Memory B cell (primary cell): ENCODE measurements at places on chromosomes 2 and 18.

DNA sequence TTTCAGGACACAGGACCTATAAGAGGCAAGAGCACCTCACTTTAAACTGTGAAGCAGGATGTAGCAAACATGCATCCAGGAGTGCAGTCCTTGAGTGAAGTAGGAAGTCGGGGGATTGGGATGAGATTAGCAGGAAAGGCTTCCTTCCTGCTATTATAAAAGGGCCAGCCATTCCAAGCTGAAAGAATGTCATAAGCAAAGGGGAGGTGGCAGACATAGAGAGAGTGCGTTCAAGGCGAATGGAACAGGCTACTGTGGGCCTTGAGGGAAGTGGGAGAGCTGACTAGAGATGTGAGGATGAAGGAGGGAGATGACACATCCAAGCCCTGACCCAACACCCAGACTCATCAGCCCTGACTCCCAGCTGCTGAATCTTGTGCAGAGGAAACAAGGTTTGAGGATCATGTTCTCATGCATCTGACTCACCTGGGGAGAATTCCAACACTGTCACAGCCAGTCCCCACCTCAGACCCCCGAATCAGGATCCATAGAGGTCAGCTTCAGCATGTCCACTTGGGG is 63.9 kb downstream of the GYPC start:
- no peak for DNase-seq

GRCh38 chr18:76466410-76466991 is 28.5 kb downstream of the ZNF516 start:
- DNase-seq: no peak

GRCh38 chr2:45707661-45708060 is 56.2 kb downstream of the PRKCE start:
- no peak for DNase-seq

DNA sequence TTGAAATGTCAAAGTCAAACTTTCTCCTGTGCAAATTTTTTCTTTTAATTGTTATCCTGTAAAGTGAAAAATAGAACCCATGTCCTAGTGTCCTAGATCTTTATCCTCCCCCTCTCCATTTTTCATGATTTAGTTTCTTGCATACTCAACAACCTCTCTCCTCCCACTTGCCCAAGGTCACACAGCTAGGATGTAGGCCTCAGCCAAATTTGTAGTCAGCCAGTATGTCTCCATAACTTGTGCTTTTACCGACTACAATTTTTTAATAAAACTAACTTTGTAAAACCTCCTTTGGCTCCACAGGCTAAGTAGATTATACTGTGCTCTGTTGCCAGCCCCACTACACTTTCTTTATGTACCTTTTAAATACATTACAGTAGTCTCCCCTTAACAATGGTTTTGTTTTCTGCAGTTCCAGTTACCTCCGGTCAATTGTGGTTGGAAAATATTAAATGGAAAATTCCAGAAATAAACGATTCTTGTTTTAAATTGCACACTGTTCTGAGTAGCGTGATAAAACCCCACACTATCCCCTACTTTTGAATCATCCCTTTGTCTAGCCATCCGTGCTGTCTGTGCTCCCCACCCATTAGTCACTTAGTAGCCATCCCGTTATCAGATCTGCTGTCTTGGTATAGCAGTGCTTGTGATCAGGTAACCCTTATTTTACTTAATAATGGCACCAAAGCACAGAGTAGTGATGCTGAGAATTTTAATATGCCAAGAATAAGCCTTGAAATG is 22.8 kb downstream of the GULP1 start:
- no peak for DNase-seq

- no peak for DNase-seq
Observed at GRCh38 chr2:32212295-32212694, 46.6 kb downstream of the SLC30A6 start.

GRCh38 chr18:42018831-42019230 is 63.8 kb downstream of the PIK3C3 start:
- no peak for DNase-seq

DNA sequence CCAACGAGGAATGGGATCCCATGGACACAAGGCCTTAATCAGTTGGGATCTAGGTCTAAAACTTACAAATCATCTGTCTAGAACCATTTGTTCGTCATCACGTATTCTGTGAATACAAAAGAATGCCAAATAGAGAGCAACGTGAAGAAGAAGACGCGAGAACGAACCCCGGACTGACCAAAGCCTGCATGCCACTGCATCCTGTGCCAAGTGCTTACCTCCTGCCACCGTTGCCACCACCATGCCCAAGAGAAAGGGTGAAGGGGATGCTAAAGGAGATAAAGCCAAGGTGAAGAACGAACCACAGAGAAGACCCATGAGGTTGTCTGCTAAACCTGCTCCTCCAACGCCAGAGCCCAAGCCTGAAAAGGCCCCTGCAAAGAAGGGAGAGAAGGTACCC is 30.2 kb downstream of the ITSN2 start:
- no peak for DNase-seq

GRCh38 chr2:190137561-190137960 is 75.0 kb upstream of the MSTN start:
- DNase-seq: no peak

GRCh38 chr18:25144820-25145219 is 207.1 kb downstream of the ZNF521 start:
- no peak for DNase-seq

- DNase-seq: no peak
Observed at GRCh38 chr18:73007195-73007914, 139.6 kb upstream of the NETO1 start.

GRCh38 chr2:185202945-185203528 is 535.6 kb upstream of the FSIP2 start:
- no peak for DNase-seq

- no peak for DNase-seq
Observed at GRCh38 chr2:86107031-86107430, 996 bp downstream of the PTCD3 start.

DNA sequence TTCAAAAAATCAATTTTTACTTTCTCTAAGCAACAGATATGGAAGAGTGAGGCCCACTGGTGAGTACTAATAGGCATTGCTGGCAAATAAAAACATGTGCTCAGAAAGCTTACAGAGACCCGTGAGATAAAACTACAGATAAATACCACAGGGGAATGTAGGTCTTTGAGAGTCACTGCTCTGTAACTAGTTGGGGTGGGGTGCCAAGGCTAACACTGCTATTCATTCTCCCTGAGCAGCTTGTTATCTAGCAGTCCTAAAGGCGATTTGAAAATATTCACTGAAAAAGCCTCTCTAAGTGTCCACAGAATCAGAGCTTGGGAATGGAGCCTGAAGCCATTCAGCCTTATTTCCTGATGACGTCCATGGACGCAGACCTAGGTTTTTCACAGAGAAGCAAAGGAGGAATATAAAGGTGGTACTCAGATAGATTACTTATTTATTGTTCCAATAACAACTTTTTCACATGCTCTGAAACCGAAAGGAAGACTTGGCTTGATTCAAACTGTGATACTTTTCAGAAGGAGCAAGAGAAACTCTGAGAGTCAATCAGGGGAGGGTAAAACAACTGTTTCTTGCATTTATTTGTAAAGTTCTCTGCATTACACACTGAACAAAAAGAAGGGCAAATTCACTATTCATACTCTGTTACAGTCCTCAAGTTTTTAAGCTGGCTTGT is 188.4 kb downstream of the PPP1R1C start:
- no peak for DNase-seq

DNA sequence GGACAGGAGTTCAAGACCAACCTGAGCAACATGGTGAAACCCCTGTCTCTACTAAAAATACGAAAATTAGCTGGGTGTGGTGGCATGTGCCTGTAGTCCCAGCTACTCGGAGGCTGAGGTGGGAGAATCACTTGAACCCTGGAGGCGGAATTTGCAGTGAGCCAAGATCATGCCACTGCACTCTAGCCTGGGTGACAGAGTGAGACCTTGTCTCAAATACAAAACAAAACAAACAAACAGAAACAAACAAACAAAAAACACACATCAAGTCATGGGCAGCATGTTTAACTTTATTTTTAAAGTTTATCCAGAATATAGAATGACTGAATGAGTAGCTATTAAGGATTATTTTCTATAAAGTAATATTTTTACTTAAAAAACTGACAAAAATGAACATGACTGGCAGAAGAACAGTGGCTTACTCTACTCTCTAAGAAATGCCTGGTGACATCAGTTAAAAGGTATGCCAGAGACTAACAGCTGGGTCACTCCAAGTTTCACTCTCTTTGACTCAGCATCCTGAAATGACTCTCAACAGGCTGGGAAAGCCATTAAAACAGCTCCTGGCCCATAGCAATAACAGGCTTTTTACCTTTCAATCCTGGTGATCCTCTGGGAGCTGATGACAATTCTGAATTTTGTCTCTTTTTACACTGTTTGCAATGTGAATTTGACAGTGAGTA is 281.6 kb upstream of the STON1 start:
- DNase-seq: no peak

DNA sequence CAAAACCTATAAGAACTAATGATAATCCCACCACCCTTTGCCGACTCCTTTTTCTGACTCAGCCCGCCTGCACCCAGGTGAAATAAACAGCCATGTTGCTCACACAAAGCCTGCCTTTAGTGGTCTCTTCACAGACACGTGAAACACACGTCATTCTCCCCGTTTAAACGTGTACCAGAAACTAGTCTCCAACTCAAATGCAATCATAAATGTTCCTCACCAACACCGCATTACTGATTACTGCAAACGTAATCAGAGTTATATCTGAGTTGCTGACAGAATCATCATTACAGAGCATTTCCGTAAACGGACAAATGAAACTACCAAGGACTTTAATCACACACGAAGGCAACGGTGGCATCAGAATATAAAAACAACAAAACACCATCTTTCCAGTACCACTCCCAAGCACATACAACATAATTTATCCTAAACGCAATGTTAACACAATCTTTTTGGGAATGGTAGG is 1.9 kb downstream of the CLK1 start:
- DNase-seq: peak; percentile 35

- DNase-seq: no peak
Observed at GRCh38 chr2:237456200-237456843, 30.7 kb upstream of the MLPH start.

- DNase-seq: no peak
Observed at GRCh38 chr2:8438476-8438875, 243.4 kb upstream of the ID2 start.

- no peak for DNase-seq
Observed at GRCh38 chr2:5242751-5243150, 449.4 kb upstream of the SOX11 start.

- no peak for DNase-seq
Observed at GRCh38 chr2:216554755-216555154, 56.1 kb downstream of the RPL37A start.

DNA sequence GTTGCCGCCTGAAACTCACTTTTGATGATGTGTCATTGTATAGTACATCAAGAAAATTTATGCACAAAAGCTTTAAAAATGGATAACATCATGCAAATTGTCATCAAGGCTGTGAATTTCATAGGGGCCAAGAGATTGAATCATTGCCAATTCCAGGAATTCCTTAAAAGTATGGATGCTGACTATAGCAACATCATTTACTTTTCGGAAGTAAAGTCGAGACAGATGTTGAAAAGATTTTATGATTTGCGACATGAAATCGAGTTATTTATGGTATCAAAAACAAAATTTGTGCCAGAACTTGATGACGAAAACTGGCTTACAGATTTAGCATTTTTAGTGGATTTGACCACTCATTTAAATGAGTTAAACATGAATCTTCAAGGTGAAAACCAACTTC is 56.3 kb downstream of the ASB1 start:
- no peak for DNase-seq

GRCh38 chr2:146048141-146048540 is 1528.2 kb upstream of the ZEB2 start:
- no peak for DNase-seq

DNA sequence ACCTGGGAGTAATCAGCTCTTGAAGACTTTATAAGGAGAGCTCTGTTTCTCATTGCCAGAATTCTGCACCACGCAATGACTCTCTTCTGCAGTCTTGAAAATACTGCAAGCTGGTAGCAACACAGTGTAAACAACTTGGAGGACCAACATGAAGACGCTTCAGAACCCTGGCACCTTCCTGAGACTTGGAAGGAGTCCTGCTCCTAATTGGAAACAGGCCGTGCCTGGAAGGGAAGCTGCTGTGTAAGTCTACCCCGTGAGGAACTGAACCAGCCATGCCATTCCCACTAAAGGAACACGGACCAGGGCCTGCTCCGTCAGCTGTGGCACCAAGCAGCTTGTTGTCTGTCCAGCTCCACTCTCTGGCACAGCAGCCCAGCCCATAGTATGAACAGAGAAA is 171.1 kb downstream of the PAX3 start:
- DNase-seq: no peak

DNA sequence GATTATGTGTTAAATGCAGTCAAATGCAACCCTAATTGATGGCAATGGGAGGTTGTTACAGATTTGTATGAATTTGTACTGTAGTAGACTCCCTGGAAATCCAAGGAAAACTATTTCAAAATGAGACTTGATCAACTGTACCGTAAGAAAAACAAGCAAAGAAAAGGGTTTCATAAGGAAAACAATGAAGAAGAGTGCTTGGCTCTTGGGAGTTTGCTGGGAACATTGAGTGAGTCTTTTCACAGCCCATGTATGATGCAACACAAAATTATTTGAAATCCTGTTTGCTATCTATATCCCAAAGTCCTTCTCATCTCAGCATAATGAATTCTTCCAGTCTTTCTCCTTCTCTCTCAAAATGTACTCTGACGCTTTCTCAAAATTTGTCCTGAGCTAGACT is 67.0 kb upstream of the OSR1 start:
- no peak for DNase-seq

DNA sequence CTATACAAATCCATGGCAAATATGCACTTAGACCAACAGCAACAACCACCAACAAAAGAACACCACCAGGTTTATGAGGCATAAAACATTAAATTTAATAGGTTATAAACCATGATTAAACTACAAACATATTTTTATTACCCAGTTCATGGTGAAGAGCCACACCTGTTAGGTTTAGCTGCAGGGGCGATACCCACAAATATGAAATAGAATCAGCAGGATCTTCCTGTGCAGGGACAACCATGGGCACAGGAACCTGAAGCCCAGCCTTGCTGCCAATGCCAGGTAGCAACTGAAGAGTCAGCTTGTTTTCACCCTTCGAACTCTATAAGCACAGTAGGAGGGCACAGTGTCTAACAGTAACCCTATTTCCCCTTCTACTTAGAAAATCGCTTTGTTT is 675.0 kb downstream of the SATB2 start:
- no peak for DNase-seq

GRCh38 chr2:146632707-146633106 is 1212.1 kb upstream of the ACVR2A start:
- DNase-seq: no peak

- no peak for DNase-seq
Observed at GRCh38 chr2:28488858-28489575, 6.8 kb upstream of the PLB1 start.
